Activated CD4-positive, CD25-positive, alpha-beta regulatory T cell (primary cell): ENCODE measurements at places on chromosomes 5 and 9.

GRCh38 chr9:28215536-28216299 lies 642.4 kb upstream of the C9orf72 start:
- DNase-seq = no peak

DNA sequence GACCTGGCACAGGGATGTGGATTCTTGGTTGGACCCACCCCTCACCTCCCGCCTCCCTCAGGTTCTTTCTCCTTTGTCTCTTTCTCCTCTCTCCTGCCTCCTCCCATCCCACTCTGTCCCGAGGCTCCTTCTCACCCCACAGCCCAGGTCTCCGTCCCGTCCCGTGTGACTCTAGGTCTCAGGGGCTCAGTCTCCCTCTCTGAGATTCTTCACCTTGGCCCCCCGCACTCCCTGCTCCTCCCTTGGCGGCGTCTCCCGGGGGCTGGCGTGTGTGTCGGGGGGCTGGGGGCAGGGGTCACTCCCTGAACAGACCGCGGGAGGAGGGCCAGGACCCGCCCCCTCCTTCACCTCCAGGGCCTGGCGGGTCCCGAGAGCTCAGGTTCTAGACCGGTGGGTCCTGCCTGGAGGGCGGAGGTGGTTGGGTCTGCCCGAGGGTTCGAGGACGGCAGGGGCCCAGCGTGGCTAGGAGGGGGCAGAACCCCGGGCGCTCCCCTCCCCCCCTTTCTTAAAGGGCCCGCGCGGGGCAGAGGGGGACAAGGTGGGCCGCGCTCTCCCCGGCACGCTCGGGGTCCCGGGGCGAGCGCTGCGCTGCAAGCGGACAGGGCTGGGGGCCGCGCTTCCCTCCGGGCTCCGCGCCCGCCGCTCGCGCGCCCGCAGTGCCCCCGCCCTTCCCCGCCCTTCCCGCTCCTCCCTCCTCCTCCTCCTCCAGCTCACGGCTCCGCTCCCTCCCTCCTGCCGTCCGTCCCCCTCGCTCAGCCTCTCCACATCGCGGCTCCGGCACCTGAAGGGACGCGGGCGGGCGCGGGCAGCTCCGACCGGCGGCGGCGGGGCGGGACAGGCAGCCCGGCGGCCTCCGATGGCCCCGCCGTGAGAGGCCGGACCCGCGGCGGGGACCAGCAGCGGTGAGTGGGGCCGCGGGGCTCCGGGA lies at the start of gene PSD2:
Gene PSD2 (plus strand): TSS at position 735 of the 928 bp plus-strand sequence. CDS start 13,633 bp downstream, outside the sequence.
- DNase-seq = no peak

DNA sequence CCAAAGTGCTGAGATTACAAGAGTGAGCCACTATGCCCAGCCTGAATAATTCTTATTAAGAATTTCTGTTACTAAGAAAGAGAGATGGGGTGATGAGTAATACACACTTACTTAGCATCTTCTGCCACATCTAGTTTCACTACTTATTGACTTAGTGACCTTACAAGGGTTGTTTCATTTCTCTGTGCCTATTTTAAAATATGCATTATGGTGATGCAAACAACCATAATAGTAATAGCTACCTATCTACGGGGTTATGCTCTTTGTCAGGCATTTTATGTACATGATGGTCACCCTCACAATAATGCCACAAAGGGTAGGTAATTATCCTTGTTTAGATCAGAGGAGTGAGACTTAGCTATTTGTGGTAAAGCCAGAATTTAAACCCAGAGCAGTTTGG lies 499.0 kb upstream of the SGCD start:
- no peak for DNase-seq

- DNase-seq = no peak
Observed at GRCh38 chr5:135494196-135494595, 41.6 kb downstream of the NEUROG1 start.

DNA sequence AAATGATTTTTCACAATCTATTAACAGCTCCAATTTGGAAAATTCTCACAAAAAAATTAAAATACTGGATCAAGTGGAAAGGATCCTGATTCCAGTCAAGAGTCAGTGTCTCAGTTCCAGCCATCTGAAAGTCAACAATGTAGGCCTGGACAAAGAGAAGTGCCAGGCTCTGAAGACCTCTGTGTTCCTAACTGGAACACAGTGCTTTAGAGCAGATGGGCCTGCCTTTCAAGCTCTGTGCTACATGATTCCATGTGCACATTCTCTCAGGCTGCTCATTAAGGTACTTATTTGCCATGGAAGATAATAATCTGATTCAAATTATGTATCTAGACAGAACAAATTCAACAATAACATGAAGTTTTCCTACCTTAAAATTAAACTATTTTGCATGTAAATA lies 30.2 kb upstream of the ALDH1A1 start:
- DNase-seq = no peak

GRCh38 chr5:107594253-107595045 lies 76.3 kb downstream of the EFNA5 start:
- DNase-seq = no peak

DNA sequence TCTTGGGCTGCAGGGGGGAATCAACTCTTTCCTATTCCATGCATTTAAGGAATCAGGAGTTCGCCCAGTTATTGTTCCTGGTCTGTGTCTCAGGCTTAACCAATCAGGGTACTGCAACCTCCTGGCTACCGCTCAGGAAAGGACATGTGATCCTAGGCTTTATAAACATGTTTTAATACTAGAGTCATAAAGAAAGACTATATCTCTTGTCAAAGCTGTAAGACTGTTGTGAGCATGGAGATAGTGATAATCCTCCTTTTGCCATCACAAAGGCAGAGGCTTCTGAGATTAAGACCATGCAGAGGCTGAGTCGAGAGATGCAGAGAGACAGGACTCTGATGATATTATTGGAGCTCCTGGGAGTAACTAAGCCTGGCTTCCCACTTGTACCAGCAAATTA lies 137.0 kb downstream of the YIPF5 start:
- DNase-seq = no peak

DNA sequence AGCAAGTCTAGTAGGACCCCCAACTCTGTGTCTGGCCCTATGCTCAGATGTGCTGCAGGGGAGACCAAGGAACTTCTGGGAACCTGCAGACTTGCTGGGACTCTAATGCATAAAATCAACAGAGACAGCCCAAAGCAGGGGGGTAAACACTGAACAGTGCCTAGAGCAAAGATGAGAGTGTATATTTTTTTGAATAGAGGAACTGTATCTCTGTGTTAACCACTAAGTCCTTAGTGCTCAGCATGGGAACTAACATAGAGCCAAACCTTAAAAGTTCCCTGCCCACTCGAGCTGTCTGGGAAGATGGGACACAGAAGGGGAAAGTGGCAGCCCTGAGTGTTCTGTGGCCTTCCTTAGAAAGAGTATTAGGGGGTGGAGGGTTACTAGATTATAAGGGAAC lies 51.9 kb downstream of the C5orf15 start:
- no peak for DNase-seq

GRCh38 chr9:17772223-17772622 lies 193.4 kb downstream of the SH3GL2 start:
- no peak for DNase-seq

GRCh38 chr5:66628561-66628960 lies 32.4 kb downstream of the MAST4 start:
- DNase-seq = no peak

- DNase-seq = no peak
Observed at GRCh38 chr5:132839426-132840301, 9.2 kb upstream of the SHROOM1 start.

GRCh38 chr9:131739959-131740648 lies at the start of gene RAPGEF1:
RAPGEF1 (minus strand) TSS chr9:131740076; CDS start chr9:131739830, 246 bp downstream.
- DNase-seq = peak; percentile 82

GRCh38 chr9:70091572-70091971 lies 47.9 kb downstream of the MAMDC2 start:
- no peak for DNase-seq

DNA sequence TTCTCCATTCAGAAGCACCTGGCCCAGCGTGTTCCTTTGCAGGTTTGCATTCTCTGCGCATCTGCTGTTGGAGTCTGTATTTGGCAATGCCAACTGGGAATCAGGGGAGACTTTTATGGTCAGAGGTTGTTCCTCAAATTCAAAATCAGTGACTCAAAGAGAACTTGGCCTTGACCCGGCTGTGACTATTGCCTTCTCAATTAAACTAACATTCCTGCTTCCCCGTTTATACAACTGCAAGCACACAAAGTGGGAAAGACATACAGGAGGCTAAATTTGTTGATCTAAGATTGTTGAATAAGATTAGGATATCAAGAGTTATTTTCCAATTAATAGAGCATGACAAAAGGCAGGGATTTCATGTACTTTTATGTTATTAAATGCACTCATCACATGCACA lies 402.4 kb upstream of the IRX2 start:
- no peak for DNase-seq

DNA sequence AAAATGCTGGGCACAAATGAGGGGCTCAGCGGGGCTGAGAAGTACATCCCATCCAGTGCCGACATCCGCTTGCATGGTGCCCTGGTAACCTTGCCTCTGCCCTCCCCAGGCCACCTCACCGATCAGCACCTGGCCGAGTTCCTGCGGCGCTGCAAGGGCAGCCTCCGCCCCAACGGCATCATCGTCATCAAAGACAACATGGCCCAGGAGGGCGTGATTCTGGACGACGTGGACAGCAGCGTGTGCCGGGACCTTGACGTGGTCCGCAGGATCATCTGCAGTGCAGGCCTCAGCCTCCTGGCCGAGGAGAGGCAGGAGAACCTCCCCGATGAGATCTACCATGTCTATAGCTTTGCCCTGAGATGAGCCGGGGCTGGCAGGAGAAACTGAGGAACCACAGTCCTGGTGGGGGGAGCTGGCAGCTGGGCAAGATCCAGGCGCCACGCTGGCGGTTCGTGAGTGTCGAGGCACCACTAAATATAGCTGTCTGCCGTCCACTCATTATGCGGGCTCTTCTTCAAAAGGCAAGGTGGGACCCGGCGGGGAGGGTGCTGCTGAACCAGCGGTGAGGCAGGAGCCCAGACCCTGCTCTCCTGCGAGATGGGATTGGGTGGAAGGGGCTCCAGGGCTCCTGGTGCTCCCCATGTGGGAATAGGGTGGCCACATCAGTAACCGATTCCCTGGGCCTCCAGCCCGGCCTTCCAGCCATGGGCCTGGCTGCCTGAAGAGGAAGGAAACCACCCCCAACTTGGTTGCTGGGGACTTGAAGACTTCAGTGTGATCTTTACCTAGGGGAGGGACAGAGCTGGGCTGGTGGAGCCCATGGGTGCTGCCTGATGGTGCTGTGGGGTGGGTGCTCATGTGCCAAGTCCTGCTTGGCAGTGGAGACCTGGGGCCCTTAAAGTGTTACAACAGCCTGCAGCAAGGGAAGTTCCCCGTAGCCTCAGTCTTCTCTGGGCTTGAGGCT lies 6.6 kb downstream of the ASB6 start:
- DNase-seq = no peak

DNA sequence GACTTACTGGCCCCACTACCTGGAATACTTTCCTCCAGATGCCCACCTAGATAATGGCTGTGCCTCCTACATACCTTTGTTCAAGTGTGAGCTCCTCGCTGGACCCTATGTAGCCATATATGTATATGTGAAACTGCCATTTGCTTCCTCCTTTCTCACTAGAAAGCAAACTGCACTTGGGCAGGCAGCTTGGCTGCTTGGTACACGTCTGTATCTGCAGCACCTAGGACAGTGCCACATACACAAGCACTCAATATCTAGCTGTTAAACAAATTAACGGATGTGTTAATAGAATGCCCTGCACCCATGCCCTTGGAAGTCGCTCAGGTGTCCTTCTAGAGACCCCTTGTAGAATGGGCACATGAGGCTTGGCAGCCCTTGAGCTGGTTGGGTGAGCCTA lies 301.5 kb downstream of the SEMA5A start:
- no peak for DNase-seq

- DNase-seq = no peak
Observed at GRCh38 chr5:128052780-128053179, 30.8 kb upstream of the SLC12A2 start.

DNA sequence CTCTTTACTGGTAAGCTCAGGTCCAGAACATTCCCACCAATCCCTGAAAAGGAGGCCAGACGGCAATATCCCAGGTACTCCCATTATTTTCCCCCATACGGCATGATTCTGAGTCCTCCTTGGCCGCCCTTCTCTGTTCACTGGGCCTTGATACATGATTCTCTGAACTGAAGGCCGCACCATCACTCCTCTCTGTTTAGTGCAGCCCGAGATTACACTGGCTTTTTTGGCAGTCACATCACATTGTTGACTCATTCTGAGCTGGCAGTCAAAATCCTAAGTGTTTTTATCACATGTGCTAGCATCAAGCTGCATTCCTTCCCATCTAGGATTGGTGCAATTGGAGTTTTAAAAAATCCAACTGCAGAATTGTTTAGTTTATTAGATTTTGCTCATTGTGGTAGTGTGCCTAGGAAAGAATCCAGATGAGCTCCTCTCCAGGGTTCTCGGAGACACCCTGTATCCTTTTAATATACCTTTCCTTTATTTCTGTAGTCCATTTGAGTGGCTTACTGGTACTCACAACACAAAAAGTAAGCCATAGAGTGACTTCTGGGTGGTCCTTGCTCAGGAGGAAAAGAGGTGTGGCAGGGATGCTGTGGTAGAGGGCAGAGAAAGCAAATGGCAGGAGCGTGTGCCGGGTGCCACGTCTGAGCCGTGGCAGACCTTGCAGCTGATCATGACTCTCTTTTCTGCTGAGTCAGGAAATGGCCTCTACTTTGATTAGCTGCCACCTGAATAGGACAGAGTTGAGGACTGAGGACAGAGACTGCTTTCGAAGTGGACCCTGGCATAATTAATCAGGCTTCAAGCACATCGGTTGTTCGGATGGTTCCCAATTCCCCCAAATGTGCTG lies 121.1 kb upstream of the IL12B start:
- no peak for DNase-seq

- DNase-seq = no peak
Observed at GRCh38 chr9:99058964-99059921, 45.7 kb upstream of the TGFBR1 start.

- DNase-seq = no peak
Observed at GRCh38 chr5:170874017-170874416, 12.2 kb downstream of the RANBP17 start.

- DNase-seq = no peak
Observed at GRCh38 chr5:142692321-142692894, 6.5 kb upstream of the FGF1 start.

GRCh38 chr5:95274011-95274410 lies 10.9 kb downstream of the MCTP1 start:
- DNase-seq = no peak

- no peak for DNase-seq
Observed at GRCh38 chr9:122262073-122262472, 2.6 kb downstream of the RBM18 start.

- no peak for DNase-seq
Observed at GRCh38 chr9:33192493-33193255, 25.5 kb upstream of the B4GALT1 start.

DNA sequence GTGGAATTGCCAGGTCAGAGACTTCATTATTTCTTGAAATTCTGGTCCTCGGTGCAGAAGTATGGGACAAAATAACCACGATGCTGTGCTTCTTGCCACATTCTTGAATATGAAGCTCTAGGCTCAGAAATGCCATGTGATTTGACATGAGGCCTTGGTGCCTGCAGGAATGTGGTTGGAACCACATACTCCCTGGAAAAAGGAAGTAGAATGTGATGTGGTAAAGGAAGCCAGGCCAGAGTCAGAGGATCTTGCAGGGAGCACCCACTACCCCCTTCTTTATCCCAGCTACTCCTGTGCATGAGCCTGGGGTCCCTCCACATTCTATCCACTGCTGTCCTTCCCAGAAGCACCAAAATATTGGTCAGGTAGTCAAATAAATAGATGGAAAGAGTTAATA lies 80.9 kb downstream of the FOXD1 start:
- no peak for DNase-seq

- DNase-seq = no peak
Observed at GRCh38 chr5:101720033-101720432, 576.1 kb downstream of the SLCO4C1 start.
